CD8-positive, alpha-beta T cell (primary cell): ENCODE measurements at places on chromosomes 12 and 14.

DNA sequence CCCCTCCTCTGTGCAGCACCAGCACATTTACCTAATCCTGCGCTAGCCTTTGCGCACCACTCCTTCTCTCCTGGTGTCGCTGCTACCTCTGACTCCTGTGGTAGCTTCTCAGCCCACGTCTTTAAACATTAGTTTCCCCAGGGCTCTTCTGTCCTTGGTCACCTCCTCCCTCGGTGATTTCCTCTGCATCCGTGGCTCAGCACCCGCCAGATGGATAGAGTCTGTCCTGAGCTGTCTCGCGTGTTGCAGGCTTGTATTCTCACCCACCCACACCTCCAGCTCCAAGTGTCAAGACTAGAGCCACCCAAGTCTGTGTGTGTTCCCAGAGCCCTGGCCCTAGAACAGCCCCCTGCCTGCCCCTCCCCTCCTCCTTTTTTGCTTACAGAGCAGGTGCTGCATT, 83.2 kb downstream of the EML1 start:
- no peak for DNase-seq

DNA sequence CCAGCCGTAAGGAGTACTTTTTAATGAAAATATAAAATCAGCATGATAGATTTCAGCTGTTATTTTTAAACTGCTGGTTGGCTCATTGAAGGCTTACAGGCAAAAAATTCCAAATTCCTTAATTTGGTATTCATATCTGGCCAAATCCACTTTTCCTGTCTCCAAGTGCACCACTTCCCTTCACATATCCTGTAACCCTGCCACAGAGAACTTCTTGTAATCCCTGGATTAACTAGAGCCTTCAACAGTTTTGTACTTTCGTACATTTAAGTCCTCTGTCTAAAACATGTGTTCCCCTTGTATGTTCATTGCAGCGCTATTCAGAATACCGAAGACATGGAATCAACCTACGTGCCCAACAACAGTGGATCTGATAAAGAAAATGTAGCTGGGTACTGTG, 9.6 kb downstream of the PUS7L start:
- no peak for DNase-seq

DNA sequence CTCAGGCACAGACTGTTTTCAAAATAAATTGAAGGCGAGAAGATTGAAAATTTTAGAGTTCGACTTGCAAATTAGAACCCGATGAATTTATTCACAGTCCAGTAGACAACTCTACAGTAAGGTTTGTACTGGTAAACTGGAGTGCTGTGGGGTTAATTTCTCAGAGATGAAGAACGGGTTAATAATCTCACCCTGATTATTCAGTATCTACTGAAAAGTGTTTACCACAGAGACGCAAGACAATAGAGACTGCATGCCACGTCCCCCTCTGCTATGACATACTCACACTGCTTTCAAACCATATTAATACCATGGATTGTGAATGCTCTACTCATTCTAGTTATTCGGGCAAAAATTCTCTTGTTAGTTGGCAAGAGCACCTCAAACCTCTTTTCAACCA, 36.1 kb downstream of the CFL2 start:
- no peak for DNase-seq

DNA sequence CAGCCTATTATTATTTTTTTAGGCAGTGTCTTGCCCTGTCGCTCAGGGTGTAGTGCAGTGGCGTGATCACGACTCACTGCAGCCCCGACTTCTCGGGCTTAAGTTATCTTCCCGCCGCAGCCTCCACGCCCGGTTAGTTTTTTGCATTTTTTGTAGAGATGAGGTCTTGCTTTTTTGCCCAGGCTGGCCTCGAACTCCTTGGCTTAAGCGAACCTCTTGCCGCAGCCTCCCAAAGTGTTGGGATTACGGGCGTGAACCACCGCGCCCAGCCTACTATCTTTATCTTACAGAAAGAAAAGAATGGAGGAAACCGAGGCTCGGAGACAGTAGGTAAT, 507 bp upstream of the PTPN11 start:
- no peak for DNase-seq

DNA sequence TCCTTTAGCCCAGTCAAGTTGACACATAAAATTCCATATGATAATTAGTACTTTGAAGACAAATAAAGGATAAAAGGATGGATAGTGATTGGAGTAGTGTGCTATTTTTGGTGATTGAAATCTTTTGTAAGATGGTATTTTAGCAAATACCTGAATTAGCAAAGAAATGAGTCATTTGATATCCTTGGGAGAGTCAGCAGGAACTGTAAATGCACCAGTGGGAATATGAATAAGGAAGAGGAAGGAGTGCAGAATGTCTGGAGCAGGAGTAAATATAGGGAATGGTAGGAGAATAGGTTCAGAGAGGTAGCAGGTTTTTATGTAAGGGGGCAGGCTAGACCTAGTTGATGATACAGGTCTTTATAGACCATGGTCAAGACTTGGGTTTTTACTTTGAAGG, 75.0 kb downstream of the TRMT5 start:
- DNase-seq, result no peak

GRCh38 chr12:87988534-87988933, 40.7 kb downstream of the C12orf50 start:
- DNase-seq, result no peak

DNA sequence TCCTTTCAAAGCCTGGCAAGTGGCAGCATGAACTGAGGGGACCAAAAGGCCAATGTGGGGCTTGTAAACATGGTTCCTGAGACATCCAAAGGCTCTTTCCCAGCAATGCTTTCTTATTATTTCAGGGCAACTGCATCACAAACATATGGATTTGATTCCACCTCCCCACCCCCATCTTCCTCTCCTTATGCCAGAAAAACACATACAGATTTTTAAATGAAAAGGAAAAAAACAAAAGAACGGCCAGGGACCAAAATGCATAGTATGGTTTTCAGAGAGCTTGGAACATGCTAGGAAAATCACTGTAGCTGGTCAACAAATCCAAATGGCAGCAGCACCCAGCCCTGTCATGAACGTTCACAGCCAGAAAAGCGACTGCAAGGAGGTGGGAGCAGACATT, 167.6 kb downstream of the ANO2 start:
- DNase-seq, result no peak

- no peak for DNase-seq
Observed at GRCh38 chr12:2688381-2688931, 106.3 kb upstream of the FKBP4 start.

DNA sequence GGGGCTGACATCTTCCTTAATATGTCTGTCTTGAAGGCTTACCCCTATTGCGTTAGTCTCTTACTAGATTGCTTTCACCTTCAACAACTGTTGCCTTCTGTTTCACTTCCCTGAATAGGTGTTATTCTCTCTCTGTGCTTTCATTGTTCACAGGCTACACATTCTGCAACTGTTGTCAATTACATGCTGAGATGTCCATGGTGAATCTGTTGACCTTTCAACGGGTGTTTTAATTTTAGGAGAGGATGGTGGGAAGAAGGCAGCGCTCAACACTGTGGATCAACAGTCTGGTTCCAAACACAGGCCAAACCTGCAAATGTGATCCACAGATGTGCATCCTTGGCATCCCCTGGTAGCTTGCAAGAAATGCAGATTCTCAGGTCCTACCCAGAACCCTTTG, 101.9 kb downstream of the DACT1 start:
- DNase-seq, result no peak

DNA sequence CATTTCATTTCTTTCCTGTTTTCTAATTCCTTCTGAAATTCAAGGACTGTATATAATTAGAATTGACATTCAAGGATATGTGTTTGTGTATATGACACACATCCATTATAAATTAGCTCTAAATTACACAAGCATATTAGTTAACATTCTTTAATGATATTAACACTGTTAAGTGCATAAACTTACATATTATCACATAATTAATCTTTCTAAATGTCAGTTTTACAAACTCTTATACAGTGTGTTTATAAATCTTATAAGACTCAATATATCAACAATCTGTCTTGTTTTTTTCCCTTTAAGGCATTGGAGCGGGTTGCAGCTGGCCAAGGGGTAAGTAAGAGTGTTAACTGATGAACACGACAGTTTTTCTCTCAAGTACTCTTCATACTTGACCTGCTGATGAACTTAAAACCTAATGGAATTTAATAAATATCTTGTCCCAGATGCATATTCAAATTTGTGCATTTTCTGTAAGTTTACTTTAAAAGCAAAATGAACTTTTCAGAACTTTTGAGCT, 76.1 kb downstream of the METTL25 start:
- DNase-seq, result no peak

DNA sequence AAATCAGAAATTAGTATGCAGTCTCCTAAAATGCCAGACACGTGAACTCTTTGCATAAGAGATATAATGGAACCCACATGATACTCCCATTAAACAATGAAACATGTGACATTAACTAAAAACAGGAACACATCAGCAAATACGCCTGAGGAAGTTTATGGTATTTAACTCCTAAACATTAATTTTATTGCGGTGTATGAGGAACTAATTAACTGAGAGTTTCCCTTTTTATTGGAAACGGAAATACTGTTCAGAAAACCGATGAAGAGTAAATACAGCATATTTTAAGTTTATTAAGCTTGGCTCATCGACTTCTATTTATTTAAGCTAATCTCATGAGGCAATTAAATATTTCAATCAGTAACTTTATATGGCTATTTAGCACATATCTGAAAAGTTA, 290.3 kb downstream of the SOX5 start:
- no peak for DNase-seq

DNA sequence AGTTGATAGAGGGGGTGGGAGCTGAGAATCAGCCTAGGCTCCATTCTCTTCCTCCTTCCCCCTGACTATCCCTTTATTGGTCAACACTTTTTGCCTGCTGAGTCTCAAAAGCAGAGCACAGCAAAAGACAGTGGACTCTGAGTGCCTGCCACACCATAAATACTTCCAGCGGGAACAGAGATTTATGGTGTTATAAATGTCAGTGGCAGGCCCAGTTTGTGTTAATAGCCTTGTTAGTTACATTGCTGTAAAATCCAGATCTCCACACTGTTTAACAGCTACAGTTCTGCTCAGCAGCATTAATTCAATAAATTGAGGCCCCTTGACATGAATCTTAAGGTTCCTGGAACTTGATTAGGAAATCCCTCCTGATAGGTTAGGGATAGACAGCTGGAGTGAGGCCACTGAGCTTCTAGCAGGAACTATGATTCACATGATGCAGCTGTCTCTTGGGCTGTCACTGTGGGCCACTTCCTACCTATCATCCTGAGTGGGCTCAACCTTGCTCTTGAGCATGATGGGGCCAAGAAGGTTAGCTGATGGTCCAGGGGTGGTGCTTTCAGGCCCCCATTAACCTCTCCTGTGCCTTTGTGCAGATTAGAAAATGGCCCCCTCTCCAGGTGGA, 295.2 kb upstream of the SRRM4 start:
- no peak for DNase-seq

DNA sequence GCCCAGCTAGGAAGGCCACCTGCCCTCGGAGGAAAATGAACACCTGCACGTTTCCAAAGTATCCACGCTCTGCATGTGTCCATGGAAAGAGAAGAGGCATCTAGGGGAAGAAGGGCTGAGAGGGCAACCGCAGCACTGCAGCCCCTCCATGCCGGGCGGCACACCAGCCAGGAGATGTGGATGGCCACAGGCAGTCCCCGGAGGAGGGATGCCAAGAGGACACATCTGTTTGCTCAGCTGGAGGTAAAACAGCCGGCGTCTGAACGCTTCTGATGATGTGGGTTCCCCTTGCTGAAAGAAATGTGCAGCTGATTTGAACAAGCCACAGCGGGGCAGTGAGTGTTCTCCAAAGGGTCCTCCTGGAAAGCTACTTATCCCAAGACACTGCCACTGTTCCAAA, 34.0 kb downstream of the CHGA start:
- no peak for DNase-seq

DNA sequence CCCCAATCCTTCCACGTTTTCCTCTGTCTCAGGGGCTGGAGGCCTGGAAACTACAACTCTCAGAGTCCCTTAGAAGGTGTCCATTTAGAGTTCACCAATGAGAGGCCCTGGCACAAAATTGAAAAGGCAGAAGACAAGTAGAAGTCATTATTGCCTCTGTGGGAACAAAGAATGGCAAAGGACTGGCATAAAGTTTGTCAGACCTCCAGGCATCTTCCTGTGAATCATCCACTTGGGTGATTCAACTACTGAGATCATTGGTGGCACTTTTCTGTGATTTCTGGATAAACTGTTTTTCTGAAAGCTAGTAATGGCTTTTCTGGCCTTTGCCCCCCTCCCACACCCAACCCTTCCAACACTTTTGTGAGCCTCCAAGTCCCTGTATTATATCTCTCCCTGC, 42.6 kb upstream of the C12orf42 start:
- no peak for DNase-seq

- no peak for DNase-seq
Observed at GRCh38 chr14:22464422-22465142, 124.4 kb downstream of the DAD1 start.

- no peak for DNase-seq
Observed at GRCh38 chr12:113891739-113892520, 74.2 kb downstream of the RBM19 start.

DNA sequence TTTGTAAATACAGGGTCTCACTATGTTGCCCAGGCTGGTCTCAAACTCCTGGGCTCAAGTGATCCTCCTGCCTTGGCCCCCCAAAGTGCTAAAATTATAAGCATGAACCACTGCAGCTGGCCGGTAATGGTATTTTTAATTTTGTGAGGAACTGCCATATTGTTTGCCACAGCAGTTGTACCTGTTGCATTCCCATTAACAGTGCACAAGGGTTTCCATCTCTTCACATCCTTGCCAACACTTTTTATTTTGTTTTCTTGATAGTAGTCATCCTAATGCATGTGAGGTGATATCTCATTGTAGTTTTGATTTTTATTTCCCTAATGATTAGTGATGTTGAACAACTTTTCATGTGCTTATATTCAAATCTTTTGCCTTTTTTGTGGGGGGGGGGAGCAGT, 13.5 kb downstream of the OR5AU1 start:
- no peak for DNase-seq

GRCh38 chr12:94706250-94706661, 55.9 kb upstream of the TMCC3 start:
- DNase-seq, result no peak

- no peak for DNase-seq
Observed at GRCh38 chr12:104929368-104929767, 28.7 kb downstream of the SLC41A2 start.
